Astrocyte of the spinal cord (primary cell): ENCODE measurements at places on chromosomes 5 and 9.

- no peak for DNase-seq
Measured at GRCh38 chr9:7799944-7800285, 337 bp upstream of the DMAC1 start.

- DNase-seq = peak; percentile 58
Measured at GRCh38 chr5:159182691-159183090, 26.7 kb downstream of the RNF145 start.

- DNase-seq = peak; percentile 87
Measured at GRCh38 chr5:170907758-170908157, 45.9 kb downstream of the RANBP17 start.

DNA sequence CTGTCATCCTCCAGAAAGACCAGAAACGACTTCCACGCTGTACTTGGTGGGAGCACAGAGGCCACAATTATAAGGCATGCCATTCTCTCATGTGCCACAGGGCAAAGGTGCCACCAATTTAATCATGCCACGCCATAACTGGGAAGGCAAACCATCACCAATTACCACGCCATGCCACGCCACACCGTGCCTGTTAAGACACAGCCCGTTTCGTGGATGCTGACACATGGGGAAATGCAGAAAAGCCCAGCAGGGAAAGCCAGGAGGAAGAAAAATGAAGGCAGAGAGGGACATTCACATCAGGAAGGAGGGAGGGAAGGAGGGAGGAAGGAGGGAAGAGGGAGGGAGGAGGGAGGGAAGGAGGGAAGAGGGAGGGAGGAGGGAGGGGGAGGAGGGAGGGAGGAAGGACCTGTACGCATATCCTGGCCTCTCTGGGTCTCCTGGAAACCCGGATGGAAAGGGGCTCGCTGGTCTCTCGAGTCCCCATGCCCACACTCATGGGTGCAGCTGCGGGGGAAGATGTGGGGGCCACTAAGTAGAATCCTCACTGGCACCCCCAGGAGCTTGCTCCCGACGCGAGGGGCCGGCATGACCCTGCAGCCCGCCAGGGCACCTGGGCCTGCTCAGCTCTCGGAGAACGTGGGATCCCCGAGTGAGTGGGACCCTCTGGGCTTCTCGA is 61.7 kb upstream of the UBAC1 start:
- DNase-seq = no peak

DNA sequence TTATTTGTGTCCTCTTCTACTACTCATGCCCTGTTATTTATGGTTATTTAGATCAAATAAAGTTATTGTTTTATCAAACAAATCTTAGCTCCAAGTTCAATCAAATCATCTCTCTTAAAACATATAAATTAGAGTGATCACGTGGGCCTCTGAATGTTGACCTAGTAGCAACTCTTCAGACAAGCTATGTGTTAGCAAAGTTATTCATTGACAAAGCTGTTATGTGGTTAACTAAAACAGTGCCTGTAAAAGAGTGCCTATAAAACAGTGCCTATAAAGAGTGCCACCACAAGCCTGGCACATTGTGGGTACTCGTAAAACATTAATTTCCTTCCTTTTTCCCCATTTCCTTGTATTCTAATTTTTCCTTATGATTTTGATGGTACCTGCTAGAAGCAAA is 421.9 kb downstream of the HCN1 start:
- no peak for DNase-seq

DNA sequence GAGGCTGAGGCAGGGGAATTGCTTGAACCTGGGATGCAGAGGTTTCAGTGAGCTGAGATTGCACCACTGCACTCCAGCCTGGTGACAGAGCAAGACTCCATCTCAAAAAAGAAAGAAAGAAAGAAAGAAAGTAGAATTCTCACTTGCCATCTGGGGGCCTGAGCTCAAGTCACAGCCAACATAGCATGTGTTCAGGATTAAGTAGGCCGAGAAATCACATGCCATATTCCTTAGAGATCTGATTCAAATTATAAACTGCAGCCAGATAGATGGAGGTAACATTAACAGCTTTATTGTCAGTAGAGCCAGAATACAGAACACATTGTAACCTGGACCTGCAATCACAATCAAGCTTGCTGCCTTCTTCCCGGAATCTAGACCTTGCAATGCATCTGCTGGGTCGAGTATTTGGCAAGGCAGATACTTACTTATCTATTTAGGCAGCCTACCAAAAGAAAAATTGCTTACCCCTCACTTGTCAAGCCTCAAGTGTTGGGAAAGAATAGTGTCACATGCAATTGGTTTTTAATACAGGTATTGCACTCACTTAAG is 173.7 kb downstream of the CPLANE1 start:
- no peak for DNase-seq

DNA sequence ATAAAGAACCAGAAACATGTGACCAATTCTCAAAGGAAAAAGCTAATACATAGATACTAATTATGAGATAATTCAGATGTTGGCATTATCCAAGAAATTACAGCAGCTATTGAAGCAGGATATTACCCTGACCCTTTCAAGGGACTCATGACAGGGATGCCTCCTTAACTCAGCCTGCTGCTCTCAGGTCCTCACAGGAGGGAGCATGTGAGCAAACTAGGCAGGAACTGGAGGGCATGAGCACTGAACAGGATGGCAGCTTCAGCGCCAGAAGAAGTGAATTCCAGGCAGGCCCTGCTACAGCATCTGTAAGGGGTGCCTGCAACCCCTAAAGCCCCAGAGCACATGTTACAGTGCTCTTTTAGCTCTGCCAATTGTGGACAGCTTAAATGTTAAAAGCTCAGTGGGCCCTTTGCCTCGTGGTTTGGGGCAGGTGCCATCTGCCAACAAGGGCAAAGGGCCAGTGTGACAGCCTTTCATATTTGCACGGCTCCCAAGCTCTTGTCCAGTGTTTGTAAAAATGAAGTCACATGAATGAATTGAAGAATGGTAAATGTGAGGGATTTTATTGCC is 464.7 kb upstream of the COX7C start:
- no peak for DNase-seq

- no peak for DNase-seq
Measured at GRCh38 chr9:90727488-90727887, 74.1 kb upstream of the SYK start.

GRCh38 chr9:3468421-3469205 is 57.2 kb downstream of the RFX3 start:
- no peak for DNase-seq

DNA sequence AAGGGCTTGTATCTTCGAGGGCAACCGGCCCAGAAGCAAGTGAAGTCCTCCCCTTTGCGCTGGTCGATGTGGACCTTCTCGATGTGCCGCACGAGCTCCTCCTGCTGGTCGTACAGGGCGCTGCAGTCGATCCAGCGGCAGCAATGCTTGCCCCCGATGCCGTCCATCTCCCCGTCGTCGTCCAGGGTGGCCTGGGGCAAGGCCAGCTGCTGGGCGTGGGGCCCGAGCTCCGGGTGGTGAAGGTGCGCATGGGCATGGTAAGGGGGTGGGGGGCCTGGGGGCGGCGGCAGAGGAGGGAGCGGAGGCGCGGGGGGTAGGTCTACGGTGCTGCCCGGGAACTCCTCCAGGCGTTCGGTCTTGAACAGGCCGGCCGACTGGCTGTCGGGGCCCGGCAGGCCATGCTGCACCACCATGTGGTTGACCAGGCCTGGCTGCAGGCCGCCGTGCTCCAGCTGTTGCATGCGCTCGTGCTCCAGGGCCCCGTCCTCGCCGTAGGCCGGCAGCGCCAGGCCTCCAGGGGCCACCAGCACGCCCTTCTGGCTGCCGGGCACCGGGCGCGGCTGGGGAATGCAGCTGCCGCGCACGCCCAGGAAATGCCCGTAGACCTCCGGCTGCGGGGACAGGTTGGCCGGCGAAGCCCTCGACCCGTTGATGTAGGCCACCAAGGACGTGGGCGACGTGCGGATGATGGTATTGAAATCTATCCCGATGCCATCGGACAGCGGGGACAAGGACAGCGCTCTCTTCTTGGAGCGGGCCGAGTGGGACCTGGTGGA is 181.8 kb downstream of the GLIS3 start:
- no peak for DNase-seq

DNA sequence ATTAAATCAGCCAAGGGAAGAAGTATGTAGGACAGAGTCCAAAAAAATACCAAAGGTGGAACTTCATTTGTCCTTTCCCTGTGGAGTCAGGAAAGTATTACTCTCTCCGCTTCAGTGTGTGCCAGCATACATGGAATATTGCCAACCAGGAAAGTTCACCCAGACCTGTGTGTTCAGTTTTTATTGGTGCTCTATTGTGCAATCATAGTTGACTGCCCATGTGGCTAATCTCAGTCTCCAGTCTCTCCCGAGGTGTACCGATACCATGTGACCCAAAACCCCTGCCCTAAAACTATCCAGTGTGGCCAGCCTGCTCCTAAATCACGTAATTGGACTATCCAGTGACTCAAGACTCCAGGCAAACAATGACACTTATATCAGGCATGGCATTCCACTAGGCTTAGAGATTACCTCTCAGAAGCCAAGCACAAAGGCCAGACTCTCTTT is 38.8 kb downstream of the NFX1 start:
- peak; percentile 85 for DNase-seq

DNA sequence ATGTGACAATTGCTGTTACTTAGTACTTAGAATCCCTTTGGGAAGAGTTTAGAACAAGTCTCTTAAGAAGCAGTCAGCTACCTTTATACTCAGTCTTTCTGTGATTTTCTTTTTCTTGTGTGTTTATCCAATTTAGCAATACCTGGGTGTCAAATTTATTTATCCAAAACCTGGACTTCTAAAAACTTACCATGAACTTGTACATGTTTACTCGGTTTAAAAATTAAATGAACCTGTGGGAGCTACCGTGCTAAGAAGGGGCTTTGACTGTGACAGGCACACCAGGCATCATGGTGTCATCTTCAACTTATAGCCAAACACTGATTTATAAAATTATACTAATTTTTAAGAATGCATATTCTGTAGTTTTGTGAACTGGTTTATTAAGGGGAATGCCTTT is 96.5 kb downstream of the XRCC4 start:
- no peak for DNase-seq
